CD4-positive, alpha-beta T cell treated with Interleukin-21 for 1 hour (primary cell): ENCODE measurements at places on chromosomes 13 and 19.

GRCh38 chr13:76887076-76887563 lies 915 bp upstream of the KCTD12 start:
- no peak for DNase-seq

- no peak for DNase-seq
Measured at GRCh38 chr13:47420568-47420967, 523.7 kb upstream of the HTR2A start.

GRCh38 chr13:33034882-33035520 lies 18.8 kb downstream of the KL start:
- DNase-seq = no peak

GRCh38 chr13:106630162-106630561 lies 62.2 kb upstream of the ARGLU1 start:
- DNase-seq = no peak

GRCh38 chr13:101798437-101798836 lies 346.0 kb downstream of the ITGBL1 start:
- DNase-seq = no peak

GRCh38 chr13:27079421-27079958 lies 92.1 kb downstream of the USP12 start:
- DNase-seq = no peak

- no peak for DNase-seq
Measured at GRCh38 chr19:15118248-15118647, 11.0 kb downstream of the SYDE1 start.

GRCh38 chr19:48635966-48636858 lies 967 bp downstream of the DBP start:
- peak; percentile 36 for DNase-seq
